ENCODE measurements at places on chromosomes 2 and 18.
A peak's percentile ranks its signal among the peaks of the same experiment; 100 is the strongest.

GRCh38 chr2:208872591-208872990 is 466.0 kb downstream of the PTH2R start:
- DNase-seq, result no peak

DNA sequence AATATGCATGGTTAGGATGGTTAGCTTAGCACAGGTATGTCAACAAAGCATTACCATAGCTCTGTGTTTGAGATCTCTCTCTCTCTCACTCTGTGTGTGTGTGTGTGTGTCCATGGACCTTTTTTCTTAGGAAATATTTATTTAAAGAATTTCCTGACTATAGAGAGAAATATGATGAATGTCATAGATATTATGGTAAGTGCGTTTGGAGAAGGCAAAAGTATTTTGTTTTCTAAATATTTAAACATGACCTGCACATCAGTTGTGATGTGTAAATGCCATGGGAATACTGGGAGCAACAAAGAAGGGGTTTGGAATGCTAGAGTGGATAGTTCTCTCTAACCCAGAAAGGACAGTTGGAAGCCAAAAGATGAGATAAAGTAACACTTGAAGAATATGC is 3.9 kb upstream of the TMEM178A start:
- no peak for DNase-seq

DNA sequence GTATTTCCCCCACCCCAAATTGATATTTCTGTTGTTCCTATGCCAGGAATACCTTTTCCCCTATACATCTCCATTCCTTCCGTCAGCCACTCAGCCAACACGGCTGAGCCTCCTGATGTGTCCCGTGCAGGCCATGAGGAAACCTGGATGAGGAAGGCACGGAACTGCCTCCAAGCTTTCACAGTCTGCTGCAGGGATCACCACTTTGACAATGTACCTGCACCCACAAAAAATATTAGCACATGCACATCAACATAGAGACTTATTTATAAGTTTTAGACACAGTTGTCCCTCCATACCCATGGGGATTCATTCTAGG is 101.4 kb upstream of the PPP1CB start:
- no peak for DNase-seq

DNA sequence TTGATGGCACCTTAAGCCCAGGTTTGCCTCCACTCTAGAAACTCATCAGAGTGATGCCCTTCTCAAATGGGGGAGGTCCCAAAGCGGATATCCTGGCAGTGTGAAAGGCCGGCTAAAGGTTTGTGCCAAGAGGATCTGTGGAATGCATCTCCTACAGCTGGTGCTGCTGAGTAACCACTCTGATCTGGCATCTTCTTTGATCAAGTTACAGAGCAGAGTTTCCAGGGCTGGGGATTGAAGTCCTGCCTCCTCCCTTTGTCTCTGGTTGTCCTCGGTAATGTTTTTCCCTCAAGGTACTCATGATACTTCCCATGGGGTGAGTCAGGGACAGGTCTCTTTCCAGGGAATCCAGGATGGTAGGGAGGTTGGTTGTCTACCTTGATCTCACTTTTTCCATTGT is 24.6 kb downstream of the PRKRA start:
- no peak for DNase-seq

GRCh38 chr2:58476556-58476955 is 235.4 kb upstream of the FANCL start:
- DNase-seq, result peak; percentile 10

- no peak for DNase-seq
These were observed 15.5 kb downstream of the KLF7 start for GRCh38 chr2:207150284-207150683.

- DNase-seq, result peak; percentile 28
These were observed 84.0 kb upstream of the RFX8 start for GRCh38 chr2:101558740-101559525.
